ENCODE measurements at places on chromosomes 4 and X.

- no peak for DNase-seq
Observed at GRCh38 chr4:62410371-62411003, 1210.4 kb downstream of the ADGRL3 start.

GRCh38 chr4:78369679-78370078, 181.9 kb upstream of the ANXA3 start:
- DNase-seq = no peak

DNA sequence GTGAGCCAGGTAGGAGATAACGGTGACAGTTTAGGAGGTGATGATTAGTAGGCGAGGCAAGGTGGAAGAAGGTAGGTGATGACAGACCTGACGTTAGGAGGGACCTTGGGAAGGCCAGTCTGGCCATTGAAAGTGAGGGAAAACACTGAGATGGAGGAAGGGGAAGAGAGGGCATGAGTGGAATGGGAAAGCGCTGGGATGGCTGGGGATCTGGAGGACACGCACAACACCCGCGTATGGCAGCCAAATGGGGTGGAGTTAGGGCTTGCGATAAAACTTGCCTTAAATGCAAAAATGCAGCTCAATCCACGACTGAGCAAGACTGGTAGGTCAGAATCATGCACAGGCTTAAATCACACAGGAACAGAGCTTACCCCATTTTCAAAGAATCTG, 605 bp upstream of the CDKL2 start:
- no peak for DNase-seq

DNA sequence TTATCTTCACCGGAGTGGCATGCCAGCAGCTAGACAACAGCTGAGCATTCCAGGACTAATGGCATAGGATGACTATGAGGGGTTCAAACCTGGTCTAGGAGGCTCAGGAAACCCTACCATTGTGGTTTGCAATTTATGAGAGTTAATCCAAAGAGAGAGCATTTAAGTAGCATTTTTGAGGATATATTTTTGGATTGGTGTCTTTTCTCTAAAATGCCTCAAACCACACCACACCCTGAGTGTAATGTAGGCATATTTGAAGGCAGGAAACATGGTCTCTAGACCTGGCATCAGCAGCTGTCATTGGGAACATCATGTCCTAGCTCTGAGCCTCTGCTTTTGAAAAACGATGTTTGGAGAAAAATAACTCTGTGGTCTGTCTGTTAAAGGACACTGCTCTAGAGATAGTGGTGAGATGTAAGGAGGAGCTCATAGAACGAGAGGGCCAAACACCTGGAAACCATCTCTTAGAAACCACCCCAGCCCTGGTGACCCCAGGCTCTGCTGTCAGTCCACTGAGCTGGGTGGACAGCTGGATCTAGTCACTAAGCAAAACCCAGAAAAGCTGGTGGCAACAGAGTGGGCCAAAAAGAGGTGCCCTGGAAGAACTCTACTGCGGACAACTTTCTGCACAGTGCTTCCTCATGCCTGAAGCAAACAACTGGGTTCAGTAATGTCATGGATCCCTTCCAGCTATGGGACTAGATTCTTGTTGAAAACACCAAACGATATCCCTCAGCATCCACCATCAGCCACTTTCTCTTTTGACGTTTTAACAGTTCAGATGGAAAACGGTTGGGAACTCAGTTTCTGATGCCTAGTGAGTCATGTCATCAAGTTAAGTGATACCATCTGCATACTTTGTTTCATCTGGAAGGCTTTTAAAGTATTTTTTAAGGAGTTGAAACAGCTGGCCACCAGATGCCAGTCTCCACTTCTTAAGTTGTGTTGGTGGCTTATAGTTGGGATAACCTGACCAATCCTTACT, 100.2 kb upstream of the C1QTNF7 start:
- no peak for DNase-seq

- DNase-seq = no peak
Observed at GRCh38 chr4:105871997-105872396, 23.3 kb upstream of the NPNT start.

GRCh38 chr4:98994474-98995182, 893 bp upstream of the METAP1 start:
- DNase-seq = no peak

DNA sequence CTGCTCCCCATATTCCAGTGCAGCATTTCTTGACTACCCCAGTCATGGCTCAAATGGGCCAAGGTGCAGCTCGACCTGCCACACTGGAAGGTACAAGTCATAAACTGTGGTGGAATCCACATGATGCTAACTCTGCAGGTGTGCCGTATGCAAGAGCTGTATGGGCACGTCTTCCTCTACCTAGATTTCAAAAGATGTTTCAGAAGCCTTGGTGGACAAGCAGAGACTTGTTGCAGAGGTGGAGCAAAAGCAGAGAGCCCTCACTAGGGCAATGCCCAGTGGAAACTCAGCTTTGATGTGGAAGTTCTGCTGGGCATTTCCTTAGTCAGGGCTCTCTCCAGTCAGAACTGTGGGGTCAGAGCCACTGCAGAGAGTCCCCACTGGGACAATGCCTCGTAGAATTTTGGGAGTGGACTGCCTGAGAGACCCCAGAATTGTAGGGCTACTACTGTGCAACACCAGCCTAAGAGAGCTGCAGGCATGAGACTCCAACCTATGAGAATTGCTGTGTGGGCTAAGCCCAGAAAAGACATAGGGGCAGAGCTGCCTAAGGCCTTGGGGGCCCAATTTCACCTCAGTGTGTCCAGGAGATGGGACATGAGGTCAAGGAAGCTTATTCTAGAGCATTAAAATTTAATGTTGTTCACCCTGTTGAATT, 65.7 kb downstream of the BEX3 start:
- DNase-seq = no peak
